ENCODE measurements at places on chromosomes 16 and 17.

DNA sequence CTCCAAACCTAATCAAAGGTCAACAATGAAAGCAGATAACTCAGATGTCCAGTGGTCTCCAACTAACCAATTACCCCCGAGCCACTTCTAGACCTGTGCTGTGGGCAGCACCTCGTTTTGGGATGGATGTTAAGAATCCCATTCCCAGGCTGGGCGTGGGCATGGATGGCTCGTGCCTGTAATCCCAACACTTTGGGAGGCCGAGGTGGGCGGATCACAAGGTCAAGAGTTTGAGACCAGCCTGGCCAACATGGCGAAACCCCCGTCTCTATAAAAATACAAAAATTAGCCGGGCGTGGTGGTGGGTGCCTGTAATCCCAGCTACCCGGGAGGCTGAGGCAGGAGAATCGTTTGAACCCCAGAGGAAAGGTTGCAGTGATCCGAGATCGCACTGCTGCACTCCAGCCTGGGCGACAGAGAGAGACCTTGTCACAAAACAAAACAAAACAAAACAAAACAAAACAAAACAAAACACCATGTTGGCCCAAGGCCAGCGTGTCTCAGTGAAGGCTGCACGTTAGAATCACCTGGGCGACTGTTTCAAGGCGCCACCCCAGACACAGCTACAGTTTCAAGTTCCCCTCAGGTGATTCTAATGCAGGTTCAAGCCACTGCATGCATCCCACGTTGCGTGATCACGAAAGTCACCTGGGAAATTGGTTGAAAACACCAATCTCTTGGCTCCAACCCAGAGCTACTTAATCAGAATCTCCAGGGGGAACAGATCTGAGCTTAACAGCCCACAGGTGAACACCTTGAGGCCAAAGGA is 21.3 kb downstream of the COX4I1 start:
- DNase-seq: no peak

- DNase-seq: no peak
Observed at GRCh38 chr17:77438241-77439188, 297.7 kb downstream of the SEC14L1 start.

GRCh38 chr17:77887464-77888241 is 70.8 kb upstream of the TNRC6C start:
- DNase-seq: peak; percentile 77

GRCh38 chr16:70725912-70726828 is 40.3 kb upstream of the MTSS2 start:
- no peak for DNase-seq

DNA sequence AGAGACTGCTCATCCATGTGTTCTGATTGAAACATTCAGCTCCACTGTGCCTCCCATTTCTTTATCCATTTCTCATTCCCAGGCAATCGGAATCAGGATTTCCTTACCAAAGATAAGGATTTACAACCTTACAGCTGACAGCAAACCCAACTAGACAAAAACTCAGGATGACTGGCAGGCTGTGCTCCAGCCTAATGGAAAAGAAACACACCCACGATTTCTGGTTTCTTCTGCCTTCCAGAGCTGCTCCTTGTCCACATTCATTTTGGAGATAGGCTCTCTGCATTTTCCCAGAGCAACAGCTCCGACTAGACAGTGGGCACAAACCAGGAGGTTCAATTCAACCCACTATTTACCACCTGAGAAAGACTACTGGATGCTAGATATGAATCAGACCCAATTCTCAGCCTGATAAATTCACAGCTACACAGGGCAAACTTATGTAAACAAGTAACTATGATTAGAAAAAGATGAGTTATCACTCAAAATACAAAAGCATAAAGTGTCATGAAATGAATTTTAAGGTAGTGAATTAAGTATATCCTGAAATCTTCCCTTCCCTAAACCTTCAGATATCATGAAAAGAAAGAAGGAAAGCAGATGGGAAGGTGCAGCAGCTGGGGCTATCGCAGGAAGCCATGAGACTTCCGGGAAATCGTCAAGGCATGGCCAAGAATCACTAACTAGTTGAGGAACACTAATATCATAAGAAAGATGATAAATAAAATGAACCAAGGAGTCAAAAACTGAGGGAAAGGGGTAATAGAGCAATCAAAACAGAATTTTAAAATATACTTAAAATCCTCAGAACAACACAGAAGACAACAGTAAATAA is 44.8 kb upstream of the CLEC18B start:
- no peak for DNase-seq

DNA sequence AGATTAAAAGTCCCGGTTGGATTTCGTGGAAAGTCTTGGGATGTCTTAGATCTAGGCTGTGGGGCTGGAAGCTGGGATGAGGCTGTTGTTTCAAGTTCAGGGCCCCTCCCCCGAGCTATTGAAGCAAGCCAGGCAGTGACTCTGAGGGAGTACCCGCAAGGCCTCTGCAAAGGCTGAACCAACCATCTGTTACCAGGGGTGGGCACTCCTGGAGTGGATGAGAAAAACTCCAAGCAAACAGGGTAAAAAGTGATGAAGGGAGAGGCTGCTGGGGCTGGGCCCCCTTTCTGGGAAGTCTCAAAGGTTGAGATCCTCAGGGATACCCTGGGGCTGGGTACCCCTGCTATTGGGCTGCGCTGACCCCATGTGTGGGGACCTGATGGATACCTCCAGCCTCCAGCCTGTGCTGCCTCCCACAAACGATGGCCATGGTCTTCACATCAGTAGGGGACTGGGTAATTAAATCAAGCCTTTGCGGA is 82.4 kb upstream of the KIFC3 start:
- DNase-seq: no peak

DNA sequence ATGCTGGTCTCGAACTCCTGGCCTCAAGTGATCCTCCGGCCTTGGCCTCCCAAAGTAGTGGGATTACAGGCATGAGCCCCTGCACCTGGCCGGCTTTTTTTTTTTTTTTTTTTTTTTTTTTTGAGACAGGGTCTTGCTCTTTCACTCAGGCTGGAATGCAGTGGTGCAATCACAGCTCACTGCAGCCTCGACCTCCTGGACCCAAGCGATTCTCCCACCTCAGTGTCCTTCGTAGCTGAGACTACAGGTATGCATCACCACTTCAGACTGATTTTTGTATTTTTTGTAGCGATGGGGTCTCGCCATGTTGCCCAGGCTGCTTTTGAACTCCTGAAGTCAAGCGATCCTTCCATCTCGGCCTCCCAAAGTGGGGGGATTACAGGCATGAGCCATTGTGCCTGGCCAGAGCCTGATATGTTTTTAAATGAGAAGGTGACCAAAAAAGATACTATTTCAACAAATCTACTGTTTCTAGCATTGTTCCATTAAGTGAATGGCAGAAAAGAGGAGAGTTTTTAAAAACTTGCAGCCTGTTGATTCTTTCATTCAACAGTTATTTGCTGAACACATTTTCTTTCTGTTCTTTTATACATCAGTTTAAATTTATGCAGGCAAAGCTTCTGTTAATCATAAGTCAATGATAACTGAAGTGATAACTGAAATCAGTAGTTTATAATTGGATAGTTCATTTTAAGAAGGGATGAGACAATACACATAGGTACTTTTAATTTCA is 3.2 kb upstream of the SRSF1 start:
- DNase-seq: no peak

DNA sequence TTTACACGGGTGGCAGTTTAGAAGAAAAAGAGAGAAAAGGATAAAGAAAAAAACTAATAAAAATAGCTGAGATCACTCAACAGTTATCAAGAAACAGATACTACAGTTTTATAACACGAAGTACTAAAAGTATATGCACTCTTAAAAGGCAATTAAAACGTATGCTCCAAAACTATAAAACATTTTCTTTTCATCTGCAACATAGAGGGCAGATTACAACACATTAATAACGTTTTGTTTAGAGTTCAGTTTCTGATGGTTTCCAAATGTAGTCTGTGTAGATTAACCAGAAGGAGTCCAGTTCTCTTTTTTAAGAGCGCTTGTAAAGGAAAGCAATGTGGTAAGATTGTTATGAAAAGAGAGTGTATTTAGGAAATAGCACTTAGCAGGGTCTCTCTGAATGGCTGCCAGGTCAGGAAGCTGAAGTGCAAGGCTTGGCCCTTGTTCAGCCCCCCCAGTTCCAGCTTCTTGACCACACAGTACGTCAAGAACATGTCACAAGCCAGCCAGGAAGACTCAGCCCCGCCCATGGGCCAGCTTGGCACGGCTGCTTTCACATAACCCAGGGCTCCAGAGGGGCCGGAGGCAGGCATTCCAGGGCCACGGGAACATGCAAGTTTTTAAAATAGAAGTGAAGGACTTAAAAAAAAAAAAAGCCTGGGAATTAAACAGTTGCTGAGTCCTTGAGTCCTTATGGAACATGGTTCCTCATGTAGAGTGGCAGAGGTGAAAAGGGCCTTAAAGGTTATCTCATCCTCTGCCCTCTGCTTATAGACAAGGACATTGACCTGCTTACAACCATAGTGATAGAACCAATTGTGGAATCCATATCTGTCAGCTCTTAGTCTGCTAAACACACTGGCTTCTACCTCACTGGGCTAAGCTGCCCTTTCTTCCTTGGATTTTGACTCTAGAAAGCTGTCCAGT is 147.4 kb upstream of the TBX2 start:
- peak; percentile 97 for DNase-seq

GRCh38 chr16:24635900-24636610 is 93.4 kb upstream of the TNRC6A start:
- DNase-seq: peak; percentile 99

- DNase-seq: peak; percentile 95
Observed at GRCh38 chr16:57807968-57808528, 5.8 kb upstream of the KIFC3 start.

- no peak for DNase-seq
Observed at GRCh38 chr17:72429066-72429638, 308.3 kb downstream of the SOX9 start.
